ENCODE measurements at places on chromosomes 12 and 14.

- no peak for DNase-seq
Observed at GRCh38 chr14:63448841-63449240, 94.3 kb downstream of the PPP2R5E start.

DNA sequence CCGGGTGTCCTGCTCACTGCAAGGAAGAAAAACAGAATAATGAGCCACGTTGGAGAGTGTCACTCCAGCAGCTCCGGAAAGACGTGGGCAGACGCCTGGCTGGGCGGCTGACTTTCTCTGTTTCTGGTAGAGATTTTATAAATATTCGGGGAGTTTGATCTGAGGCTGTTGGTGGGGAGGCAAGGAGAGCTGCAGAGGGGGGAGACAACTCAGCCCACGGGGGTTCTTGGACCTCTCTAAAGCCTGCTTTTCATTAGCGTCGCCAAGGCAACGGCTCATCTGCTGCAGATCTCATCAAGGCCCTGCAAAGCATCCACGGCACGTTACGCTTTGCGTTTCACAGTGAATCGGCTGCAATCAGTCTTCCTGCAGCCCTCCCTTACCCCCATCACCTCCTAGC, 207.2 kb downstream of the ZFP36L1 start:
- no peak for DNase-seq

GRCh38 chr14:89406941-89407340, 10.1 kb downstream of the FOXN3 start:
- DNase-seq, result no peak

DNA sequence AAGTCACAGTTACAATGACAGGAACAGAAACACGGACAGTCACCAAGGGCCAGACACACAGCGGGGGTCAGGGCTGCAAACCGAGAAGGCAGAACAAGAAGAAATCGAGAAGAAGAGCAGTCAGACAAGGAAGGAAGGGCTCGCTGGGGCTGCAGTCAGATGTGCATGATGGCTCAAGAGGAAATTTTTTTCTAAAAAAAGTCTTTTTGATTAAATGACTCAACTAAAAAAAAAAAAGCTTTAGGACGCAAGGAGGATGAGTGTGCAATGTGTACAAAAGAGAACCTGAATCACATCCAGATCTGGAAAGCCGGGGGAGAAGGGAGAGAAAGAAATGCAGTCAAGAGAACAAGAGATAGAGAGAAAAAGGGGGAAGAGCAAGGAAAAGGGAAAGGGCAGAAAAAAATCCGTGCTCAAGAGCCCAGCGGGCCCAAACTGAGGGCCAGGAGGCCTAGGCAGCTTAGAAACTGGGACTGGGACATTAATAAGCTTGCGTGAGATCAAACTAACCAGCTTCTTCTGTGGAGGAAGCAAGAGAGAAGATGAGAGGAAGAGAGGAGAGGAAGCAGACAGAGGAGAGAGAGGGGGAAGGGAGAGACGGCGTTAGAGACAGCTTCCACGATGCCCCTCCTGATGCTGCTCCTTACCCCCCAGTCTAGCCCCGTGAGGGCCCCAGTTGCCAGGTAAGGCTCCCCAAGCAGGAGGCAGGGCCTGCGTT, 6.7 kb downstream of the IFFO1 start:
- no peak for DNase-seq

GRCh38 chr14:94360945-94361565, 27.3 kb downstream of the SERPINA1 start:
- no peak for DNase-seq

DNA sequence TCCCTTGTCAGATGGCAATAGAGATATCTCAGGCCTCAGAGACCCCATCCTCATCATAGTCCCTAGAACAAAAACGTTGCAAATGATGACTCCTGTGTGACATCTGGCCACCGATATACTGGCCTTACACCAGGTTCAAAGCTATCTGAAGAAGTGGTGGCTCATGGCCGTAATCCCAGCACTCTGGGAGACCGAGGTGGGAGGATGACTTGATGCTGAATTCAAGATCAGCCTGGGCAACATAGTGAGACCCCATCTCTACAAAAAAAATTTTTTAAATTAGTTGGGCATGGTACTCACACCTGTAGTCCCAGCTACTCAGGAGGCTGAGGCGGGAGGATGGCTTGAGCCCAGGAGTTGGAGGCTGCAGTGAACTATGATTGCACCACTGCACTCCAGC, 13.1 kb downstream of the CAMKK2 start:
- no peak for DNase-seq

- DNase-seq, result no peak
Observed at GRCh38 chr12:93146970-93147369, 217.9 kb upstream of the EEA1 start.

DNA sequence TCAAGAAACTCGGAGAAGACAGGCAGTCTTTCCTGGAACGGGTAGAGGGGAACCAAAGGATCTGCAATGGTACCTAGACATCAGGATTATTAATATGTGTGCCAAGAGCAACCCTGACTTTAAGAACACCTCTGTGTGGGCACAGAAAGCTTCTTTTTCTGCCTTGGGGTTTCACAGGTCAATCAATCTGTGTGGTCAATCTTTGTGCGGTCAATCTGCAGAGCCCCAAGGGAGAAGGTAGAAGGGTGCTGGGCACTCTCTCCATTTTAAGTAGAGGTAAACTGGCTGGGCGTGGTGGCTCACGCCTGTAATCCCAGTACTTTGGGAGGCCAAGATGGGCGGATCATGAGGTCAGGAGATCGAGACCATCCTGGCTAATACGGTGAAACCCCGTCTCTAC, 100.7 kb downstream of the ARF6 start:
- no peak for DNase-seq

GRCh38 chr14:64685371-64686281, 18.6 kb upstream of the PLEKHG3 start:
- DNase-seq, result no peak

GRCh38 chr12:116174006-116174405, 103.5 kb downstream of the MED13L start:
- no peak for DNase-seq

GRCh38 chr12:88623777-88624548, 43.7 kb upstream of the KITLG start:
- no peak for DNase-seq

GRCh38 chr12:6070472-6071257, 53.8 kb downstream of the VWF start:
- DNase-seq, result no peak

GRCh38 chr12:121801595-121802484, 2.0 kb upstream of the SETD1B start:
- peak; percentile 41 for DNase-seq

All from activated naive CD4-positive, alpha-beta T cell treated with Interleukin-2 at 50 U/mL for 16 hours (primary cell).